ENCODE measurements at places on chromosomes 16 and 17.
A peak's percentile ranks its signal among the peaks of the same experiment; 100 is the strongest.

DNA sequence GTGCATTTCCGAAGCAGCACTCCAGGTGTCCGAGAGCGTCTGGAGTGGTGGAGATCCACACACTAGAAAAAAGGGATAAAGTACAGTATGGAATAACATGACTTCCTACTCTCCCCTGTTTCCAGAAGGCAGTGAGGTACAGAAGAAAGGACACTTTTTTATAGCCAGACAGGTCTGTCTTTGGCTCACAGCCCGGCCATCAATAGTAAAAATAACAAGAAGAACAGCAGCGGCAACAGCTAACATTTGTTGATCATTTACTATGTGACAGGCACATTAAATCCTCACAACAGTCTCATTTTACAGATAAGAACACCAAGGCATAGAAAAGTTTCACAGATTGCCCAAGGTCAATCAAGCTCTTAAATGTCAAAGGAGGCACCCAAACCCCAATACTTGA, 16.2 kb downstream of the DYNLRB2 start:
- DNase-seq, result no peak

DNA sequence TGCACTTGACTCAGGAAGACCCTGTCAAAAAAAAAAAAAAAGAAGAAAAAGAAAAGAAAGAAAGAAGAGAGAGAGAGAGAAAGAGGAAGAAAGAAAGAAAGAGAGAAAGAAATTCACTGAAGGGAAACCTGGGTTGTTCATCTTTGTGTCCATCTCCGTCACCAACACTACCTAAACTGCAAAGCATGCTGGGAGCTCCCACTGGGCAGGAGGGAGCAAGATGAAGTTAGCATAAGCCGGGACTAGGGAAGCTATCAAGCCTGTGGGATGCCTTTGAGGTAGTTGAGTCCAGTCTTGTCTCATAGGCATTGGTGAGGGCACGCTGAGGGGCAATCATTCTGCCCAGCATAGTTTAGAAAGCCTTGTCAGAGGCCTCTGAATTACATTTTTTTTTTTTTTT, 7.6 kb upstream of the CBFB start:
- DNase-seq, result no peak

DNA sequence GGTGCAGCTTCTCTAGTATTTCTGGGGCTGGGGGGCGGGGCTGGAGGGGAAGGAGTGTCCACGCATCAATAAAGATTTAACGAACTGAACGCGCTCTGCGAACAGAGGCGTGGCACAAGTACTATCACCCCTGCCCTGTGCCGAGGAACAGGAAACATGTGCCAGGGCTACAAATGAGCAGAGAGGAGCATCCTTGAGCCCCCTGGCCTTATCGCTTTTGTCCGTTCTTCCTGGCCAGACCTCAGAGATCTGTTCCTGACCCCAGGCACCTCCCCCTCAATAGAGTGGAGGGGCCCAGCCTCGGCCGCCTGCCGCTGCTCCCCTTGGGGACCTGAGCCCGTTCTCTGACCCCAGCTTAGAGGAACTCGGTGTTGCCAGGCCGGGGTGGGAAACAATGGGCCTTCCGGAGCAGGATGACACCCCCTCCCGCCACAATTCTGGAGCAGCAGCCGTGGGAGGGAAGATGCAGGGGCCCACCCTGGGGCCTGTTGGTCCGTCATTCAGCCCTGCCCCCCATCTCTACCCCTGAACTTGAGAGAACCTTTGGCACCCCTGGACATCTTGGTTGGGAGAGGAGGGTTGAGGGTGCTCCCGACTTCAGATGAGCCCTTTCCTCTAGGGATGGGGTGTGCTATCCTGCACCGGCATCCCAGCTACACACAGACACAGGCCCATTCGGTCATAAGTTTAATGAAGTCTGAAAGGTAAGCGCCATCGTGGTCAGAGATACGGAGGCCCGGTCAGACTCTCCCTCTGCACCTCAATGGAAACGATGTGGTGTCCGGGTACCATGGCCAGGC, 1.1 kb downstream of the NAA38 start:
- no peak for DNase-seq

DNA sequence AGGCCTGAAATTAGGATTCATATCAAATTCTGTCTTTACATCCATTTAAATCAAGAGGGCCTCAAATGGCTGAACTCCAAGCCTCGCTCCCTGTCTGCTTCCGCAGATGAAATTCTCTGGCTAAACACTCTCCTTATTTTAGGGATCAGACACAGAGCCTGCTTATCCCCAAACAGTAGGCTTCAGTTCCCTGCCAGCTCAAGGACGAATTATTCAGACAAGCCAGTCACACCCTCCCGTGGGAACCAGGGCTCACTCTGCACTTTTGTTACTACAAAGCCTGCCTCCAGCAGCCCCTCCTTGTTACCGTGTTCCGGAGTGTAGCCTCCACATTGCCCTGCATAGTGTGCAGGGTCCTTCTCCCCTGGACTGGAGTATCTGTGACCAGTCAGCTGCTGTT, 46.6 kb upstream of the LCMT1 start:
- DNase-seq, result no peak

DNA sequence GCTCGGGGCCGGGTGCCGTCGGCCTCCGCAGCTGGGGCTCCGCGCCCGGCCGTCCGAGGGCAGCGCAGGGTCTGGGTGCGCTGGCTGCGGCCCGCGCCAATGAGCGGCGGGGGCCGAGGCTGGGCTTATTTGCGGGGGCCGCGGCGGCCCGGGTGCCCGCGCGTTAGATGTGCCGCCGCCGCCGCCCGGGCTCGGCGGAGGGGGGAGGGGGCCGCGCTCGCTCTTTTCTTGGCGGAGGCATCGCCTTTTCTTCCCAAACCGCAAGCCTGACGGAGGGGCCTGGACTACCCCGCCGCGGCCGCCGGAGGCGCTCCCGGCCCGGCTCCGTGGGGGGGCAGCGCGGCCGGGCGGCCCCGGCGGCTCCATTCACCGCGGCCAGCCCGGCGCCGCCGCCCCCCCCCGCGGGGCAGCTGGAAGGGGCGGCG, at the start of gene NOTUM:
TSS of gene NOTUM (minus strand) at position 101 of the 425 bp plus-strand sequence. CDS start 278 bp downstream, outside the sequence.
- DNase-seq, result no peak

GRCh38 chr16:56303066-56303715, 111.9 kb downstream of the GNAO1 start:
- no peak for DNase-seq

DNA sequence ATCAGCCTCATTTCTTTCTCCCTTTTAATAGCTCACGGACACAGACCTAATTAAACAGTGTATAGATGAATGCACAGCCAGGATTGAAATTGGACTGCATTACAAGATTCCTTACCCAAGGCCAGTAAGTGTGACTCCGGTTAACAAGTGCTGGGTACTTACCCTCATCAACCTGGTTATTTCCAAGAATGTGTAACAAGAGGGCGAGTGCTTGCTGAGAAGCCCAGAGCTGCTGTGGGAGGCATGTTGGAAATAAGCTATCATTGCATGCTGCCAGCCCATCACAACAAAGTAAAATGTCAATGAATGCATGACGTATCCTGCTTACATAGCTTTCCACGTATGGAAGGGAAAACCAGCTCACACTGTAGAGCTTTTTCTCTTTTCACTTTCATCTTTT, 19.5 kb downstream of the LYRM1 start:
- DNase-seq, result no peak

DNA sequence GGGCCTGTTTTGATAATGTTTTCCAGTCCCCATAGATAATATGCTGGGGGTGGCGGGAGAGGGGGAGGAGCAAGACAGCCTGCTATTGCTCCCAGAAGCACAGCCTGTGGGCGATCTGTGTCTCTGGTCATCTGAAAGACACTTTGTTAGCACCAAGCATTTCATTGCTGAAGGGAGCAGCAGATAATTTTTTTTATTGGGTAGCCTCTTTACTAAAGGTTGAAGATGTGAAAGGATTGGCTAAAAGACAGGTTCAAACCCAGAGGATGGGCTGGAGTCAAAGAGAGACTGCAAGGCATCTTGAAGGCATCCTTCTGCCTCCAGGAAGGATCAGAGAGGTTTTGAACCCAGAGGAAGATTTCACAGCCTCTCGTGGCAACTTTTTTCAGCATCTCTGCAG, 60.6 kb downstream of the C17orf67 start:
- no peak for DNase-seq

GRCh38 chr16:31410082-31410481, 16.9 kb downstream of the ITGAD start:
- DNase-seq, result no peak

DNA sequence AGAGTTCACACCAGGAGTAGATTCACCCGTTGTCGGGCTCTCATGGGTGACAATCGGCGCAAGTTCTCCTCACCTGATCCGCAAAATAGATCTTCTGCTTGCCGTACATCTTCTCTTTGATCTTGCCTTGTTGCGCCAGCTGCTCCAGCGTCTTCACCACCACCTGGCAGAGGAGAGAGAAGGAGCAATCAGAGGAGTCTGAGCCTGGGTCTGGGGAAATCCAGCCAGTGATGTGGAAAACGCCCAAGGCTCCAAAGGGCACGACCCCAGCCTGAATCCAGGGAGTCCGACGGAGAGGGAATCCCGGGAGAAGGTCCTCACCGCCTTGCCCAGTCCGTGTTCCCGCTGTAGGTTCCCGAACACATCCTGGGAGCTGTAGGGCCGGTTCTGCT, 393 bp downstream of the PSMC3IP start:
- no peak for DNase-seq

DNA sequence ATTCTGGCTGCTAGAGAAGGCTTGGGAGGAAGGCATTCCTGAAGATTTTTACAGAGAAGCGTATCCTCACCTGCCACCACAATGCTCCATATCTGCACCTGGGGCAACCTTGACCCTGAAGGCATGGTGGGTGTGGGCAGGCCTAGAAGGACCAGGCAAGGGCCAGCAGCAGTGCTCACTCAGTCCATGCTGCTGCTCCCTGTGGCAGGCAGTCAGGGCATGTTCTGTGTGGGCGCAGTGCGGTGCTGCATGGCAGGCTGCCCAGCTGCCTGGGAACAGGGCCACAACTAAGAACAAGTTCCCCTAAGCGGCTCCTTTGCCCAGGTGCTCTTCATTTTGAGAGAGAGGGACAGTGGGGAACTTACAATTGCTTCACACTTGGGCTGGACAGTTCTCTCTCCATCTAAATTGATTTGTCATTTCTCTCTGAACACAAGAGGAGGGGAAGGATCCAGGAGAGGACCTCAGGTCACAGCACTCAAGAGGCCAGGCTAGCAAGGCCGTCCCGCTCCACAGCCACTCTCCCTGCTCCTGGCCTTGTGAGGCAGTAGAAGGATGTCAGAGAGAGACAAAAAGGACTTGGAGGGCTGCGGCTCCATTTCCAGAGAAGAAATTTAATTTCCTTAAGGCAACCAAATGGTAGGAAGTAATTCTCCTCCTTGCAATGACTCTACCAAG, 158.8 kb downstream of the AATF start:
- no peak for DNase-seq

DNA sequence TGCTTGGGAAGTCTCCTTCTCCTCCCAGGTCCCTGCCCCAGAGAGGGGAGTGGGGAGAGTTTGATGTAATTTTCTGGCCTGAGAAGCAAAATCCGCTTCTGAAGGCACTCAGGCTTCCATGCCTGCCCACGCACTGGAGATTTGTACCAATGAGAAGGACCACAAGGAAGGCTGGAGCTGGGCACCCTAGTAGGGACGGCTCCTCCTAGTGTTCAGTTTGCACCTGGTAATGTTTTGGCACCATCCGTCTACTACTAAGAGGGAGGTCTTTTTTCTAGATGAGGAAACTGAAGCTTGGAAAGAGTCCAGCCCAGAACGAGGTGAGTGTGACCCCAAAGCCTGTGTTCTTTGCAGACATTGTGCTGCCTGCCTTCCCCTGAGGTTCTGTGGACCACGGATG, 83.6 kb upstream of the NLRP1 start:
- DNase-seq, result no peak

DNA sequence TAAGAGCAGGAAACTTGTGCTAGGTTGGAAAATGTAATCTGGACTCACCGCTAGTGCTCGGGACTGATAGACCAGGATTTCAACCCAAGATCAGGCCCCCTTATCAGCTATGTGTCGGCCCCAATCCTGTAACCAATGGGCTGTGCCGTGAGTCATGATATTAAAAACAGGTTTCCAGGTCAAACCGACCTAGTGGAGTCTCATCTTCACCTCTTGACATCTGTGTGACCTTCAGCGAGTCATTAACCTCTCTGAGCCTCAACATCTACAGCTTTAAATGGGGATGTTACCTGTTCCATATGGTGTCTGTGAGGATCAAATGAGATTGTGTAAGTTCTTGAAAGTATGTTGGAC, 512 bp downstream of the PMM2 start:
- DNase-seq, result no peak

- DNase-seq, result no peak
Measured at GRCh38 chr16:86198206-86199118, 299.5 kb downstream of the IRF8 start.

GRCh38 chr17:48505788-48506187, 25.0 kb downstream of the HOXB1 start:
- peak; percentile 30 for DNase-seq

GRCh38 chr16:11170201-11170600, 85.8 kb downstream of the SOCS1 start:
- DNase-seq, result no peak

DNA sequence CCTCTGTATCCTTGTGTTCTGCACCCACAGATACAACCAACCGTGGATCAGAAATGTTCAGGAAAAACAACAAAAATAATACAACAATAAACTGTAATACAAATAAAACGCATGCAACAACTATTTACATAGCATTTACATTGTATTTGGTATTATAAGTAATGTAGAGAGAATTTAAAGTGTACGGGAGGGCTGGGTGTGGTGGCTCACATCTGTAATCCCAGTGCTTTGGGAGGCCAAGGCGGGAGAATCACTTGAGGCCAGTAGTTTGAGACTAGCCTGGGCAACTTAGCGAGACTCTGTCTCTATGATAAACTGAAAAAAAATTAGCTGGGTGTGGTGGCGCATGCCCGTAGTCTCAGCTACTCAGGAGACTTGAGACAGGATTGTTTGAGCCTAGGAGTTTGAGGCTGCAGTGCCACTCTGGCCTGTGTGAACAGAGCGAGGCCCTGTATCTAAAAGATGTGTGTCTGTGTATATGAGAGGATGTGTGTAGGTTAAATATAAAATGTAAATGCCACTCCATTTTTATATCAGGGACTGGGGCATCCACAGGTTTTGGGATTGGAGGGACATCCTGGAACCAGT, 13.3 kb downstream of the SEC14L1 start:
- DNase-seq, result no peak

- no peak for DNase-seq
Measured at GRCh38 chr17:28898527-28898955, 1.0 kb upstream of the FLOT2 start.

GRCh38 chr17:57471868-57472368, 215.6 kb downstream of the MSI2 start:
- DNase-seq, result no peak

GRCh38 chr17:81180836-81181810, 15.1 kb upstream of the AATK start:
- DNase-seq, result no peak

DNA sequence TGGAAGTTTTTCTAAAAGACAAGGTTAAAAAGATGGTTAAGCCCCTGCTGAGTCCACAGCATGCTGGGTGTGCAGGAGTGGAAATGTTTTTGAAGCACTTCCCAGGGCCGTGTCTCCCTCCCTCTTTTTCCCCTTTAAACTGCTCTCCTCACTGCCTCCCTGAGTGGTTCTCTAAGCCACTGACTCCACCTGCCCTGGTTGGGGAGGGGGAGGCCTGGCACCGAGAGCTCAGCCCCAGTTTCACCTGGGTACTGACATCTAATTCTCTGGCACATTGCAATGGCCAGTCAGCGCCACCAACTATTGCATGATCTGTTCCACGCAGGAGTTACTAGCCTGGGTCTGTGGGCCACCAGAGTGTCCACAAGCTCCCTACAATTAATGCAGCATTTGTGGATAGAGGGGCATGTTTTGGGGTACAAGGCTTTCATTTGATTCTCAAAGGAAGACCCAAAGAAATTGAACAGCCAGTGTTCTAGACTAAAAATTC, 22.7 kb downstream of the MPP3 start:
- no peak for DNase-seq

GRCh38 chr17:75313941-75314551, 24.8 kb upstream of the SLC25A19 start:
- no peak for DNase-seq

Measured in keratinocyte (primary cell).